ENCODE measurements at places on chromosomes 13 and 19.

DNA sequence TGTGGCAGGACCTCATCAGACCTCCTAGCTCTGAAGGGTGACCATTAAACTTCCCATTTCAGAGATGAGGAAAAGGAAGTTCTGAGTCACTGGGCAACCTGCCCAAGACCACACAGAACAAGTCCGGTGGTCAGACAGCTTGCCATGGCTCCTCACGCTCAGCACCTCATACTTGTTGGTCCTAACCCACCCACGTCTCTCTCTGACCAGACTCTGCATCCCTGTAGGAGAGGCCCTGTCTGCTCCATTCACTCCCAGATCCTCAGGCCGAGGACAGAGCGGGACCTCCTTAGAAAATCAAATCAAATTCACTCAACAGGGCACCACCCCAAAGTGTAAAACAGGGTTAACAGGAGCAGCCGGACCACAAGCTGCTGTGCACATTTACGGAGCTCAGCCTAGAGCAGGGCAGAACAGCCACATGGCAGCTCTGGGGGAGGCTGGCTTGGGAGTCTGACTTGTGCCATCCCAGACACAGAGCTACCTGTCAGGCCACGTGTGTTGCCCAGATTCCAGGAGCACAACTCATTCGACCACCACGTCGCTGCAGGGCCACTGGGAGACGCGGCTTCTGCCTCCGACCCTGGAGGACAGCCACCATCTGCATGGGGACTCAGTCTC lies 1.7 kb downstream of the MIER2 start:
- DNase-seq = no peak

- no peak for DNase-seq
These were observed 66.7 kb downstream of the SUCLA2 start for GRCh38 chr13:47934371-47934770.

GRCh38 chr19:4811328-4812131 lies 20.0 kb downstream of the TICAM1 start:
- DNase-seq = peak; percentile 62

- no peak for DNase-seq
These were observed 226.8 kb downstream of the LACC1 start for GRCh38 chr13:44106266-44107152.

DNA sequence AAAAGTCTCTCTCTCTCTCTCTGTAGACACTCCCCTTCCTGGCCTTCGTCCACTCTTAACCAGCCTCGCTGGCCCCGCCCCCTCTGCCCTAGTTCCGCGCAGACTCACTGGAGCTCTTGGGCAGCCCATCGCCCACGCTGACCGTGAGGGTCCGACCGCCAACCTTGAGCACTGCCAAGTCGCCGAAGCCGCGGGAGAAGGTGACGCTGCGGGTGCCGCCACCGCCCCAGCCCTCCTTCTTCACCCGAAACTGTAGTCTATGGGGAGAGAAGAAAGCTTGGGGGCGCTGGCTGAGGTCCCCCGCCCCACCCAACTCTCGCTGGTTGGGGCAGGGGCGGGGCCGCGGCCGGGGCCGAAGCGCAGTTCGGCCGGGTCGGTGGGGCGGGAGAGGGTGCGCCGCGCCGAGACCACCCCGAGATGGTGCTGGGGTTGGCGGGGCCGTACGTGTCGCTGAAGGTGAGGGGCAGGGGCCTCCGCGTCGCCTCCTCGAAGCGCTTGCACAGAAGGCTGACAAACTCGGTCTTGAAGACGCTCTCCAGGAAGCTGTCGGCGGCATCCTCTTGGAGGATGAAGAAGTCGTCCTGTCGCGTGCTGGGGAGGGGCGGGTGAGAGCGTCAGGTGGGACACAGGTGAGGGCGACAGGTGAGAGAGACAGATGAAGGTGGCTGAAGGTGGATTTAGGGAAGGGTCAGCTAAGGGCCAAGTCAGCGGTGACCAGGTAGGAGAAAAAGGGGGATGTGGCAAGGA lies 12.6 kb upstream of the ZNF414 start:
- peak; percentile 86 for DNase-seq
